ENCODE measurements at places on chromosomes 1 and 21.

GRCh38 chr1:205588636-205589035 lies 43.2 kb downstream of the ELK4 start:
- no peak for DNase-seq

GRCh38 chr21:30329203-30329875 lies 8.2 kb downstream of the KRTAP27-1 start:
- no peak for DNase-seq

DNA sequence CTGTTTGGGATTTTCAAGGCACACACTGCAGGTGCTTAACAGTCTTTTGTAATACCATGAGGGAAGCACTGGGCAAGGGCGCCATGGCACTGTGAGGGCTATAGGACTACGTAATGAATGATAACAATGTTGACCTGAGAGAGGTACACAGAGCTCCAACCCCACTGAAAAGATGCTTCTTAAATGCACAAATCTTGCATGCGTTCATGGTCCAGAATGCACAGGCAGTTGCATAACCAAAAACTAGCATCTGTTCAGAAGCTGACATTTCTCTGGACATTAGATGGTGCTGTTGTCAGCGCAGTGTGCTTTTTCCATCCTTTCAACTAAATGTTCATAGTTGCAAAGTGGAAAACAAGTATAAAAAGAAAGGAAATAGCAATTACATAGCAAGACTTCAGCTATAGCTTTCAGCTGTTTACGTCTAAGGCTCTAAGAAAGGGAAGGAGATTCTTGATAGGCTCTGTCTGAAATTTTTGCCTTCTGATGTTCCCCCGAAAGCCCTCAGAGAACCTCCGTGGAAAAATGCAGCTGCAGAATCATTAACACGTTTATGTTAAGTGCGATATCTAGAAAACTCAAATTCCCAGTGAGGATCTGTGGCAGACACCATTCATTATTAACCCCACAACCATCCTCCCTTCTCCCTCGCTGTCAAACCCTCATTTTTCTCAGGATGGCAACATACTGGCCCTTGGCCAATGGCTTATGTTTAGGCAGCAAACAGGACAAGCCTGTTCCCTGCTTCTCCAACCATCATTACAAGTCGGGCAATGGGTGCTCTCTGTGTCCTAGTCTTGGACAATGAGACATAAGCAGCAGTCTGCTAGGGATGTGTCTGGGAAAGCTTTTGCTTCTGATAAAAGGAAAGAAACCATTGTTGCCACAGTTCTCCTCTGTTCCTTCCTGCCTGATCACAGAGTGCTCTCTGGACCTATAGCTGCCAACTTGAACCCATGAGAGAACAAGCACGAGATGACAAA lies 8.2 kb upstream of the TARBP1 start:
- DNase-seq: no peak

GRCh38 chr21:37165586-37165985 lies 92.5 kb downstream of the TTC3 start:
- no peak for DNase-seq

DNA sequence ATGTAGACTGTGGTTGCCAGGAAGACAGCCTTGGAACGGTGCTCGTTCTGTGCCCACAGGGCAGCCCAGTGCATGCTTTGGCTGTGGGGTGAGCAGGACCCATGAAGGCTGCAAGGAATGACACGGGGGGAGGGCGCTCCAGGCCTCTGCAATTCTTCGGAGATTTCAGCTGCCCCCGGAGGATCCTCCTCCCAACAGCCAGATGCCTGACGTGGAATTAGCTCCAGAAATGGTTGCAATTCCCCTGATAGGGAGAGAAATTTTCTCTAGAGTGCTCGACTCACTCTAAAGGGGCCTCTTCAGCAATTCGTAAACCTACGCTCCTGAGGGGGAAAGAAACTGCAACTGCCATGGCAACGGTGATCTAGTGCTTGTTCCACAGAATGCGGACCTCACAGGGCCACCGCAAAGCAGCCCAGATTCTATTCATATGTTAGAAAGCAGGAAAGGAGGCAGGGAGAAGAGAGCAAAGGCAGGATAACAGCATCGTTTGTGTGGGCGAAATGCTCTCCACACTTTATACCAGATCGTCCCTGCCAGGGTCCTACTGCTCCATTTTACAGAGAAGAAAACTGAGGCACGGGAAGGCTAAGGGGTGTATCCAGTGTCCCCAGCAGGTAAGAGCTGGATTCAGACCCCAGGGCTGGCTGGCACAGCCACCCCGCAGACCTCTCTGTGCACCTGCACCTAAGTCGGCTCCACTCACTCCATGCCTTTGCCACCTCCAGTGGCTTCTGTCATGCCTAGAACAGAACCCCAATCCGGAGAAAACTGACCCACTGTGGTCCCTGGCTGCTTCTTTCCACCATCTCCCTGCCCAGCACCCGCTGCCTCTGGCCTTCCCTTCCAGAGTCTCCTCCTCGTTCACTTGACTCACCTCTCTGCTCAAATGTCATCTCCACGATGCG lies 11.9 kb upstream of the PDE9A start:
- no peak for DNase-seq

- no peak for DNase-seq
Measured at GRCh38 chr1:57772580-57773195, 348.8 kb upstream of the DAB1 start.

GRCh38 chr1:4319496-4319895 lies 334.9 kb upstream of the AJAP1 start:
- no peak for DNase-seq

GRCh38 chr1:232571523-232571922 lies 58.4 kb downstream of the SIPA1L2 start:
- DNase-seq: no peak

GRCh38 chr21:38918607-38919346 lies 113.0 kb downstream of the ETS2 start:
- DNase-seq: no peak

- DNase-seq: no peak
Measured at GRCh38 chr1:168396940-168397684, 116.4 kb downstream of the TBX19 start.

- no peak for DNase-seq
Measured at GRCh38 chr1:26357121-26357602, 3.2 kb upstream of the CRYBG2 start.

- no peak for DNase-seq
Measured at GRCh38 chr1:110525249-110525595, 6.2 kb upstream of the KCNA10 start.

DNA sequence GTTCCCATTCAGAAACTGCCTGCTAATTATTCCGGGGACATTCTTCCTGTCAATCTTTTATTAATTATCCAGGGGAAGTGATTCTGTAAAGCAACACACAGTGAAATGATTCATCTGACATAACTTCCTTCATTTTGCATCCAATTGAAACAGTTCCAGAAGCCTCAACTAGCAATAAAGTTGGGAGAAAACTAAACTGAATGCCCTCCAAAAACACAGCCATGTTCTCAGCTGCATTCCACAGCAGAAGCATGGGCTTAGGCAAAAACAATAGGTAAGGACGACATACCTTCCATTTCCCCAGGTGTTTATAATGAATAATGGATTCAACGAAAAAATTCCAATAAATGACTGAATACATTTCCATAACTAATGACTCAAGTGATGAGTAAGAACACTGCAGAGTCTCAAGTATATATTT lies 36.9 kb upstream of the TARBP1 start:
- no peak for DNase-seq

GRCh38 chr1:212624976-212625501 lies 16.5 kb downstream of the ATF3 start:
- no peak for DNase-seq

- DNase-seq: peak; percentile 3
Measured at GRCh38 chr21:42534421-42535378, 21.0 kb downstream of the SLC37A1 start.

- no peak for DNase-seq
Measured at GRCh38 chr1:26996024-26996423, 2.5 kb downstream of the TRNP1 start.

- no peak for DNase-seq
Measured at GRCh38 chr1:56436912-56437417, 142.4 kb downstream of the PLPP3 start.

GRCh38 chr1:182628657-182629056 lies 24.5 kb upstream of the RGS16 start:
- DNase-seq: no peak

GRCh38 chr1:20719261-20719660 lies 1.5 kb upstream of the KIF17 start:
- no peak for DNase-seq

- DNase-seq: no peak
Measured at GRCh38 chr1:201885531-201886075, 3.1 kb upstream of the SHISA4 start.

DNA sequence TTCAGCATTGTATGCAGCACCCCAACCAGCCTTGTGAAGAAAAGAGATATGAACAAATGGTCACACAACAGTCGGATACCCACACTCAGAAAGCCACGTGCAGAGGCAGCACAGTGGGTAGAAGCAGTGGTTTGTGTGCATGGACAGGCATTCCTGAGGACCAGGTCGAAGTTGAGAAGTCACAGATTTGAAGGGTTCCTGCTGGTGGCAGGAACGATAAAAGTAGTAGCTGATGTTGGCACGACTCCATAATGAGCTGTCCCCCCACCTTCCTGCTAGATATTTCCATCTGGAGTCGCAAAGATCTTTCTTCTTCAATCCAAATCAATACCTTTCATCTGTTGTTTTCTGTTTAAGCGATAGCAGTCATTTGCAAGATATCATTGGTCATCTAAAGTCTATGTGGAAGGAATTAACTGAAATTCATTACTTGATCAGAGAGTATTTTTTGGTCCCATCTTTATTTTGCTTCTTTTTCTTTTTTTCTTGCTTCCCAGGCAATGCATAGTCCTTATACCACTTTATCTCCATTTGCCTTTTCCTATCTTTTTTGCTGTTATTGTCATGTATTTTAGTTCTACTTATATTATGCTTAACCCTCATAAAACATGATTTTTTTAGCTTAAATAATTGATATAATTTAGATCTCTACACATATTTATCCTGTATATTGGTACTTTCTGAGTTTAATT lies 176.4 kb downstream of the DHRS3 start:
- no peak for DNase-seq

- no peak for DNase-seq
Measured at GRCh38 chr1:157558119-157558518, 5.8 kb upstream of the FCRL5 start.

- DNase-seq: no peak
Measured at GRCh38 chr1:223702735-223703667, 9.3 kb upstream of the CAPN2 start.

GRCh38 chr1:208158640-208159554 lies 85.3 kb downstream of the PLXNA2 start:
- DNase-seq: no peak

DNA sequence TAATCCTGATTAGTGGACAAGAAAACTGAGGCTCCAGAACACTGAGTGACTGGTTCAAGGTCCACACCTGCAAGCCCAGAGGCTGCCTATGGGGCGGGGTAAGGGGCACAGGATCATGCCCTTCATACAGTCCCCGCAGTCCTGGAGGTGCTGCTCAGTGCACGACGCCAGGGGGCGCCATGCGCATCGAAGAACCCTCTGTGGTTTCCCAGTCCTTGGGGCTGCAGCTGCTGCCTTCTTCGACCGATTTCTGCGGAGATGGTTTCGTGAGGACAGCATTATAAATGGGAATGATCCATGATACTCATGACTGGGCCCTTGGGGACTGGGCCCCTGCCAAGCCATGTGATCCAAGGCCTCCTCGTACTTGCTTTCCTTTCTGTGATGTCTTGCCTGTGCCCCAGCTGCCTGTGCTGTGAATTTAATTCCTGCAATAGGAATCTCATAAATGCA lies 37.1 kb upstream of the ARHGEF10L start:
- DNase-seq: no peak

DNA sequence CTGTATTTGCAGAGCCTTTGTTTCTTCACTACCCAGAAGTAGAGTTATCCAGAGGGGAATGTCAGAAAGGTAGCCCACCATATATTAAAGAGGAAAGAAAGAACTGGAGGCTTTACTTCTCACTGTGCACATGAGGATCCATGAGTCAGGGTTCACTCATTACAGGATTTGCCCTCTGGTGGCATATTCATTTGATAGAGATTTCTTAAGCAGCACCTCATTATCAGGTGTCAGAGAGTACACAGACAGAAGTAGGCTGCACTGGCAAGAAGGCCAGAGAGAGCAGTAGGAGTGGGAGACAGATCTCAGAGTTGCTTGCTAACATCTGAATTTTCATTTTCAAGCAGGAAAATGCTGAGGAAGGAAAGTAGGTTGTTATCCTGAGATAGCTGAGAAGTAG lies 123.8 kb downstream of the PIK3R3 start:
- DNase-seq: no peak

- DNase-seq: no peak
Measured at GRCh38 chr1:21622466-21623315, 46.5 kb downstream of the RAP1GAP start.

GRCh38 chr1:168121401-168122011 lies 15.2 kb downstream of the GPR161 start:
- DNase-seq: no peak

- DNase-seq: no peak
Measured at GRCh38 chr1:234743791-234744611, 134.0 kb upstream of the IRF2BP2 start.

DNA sequence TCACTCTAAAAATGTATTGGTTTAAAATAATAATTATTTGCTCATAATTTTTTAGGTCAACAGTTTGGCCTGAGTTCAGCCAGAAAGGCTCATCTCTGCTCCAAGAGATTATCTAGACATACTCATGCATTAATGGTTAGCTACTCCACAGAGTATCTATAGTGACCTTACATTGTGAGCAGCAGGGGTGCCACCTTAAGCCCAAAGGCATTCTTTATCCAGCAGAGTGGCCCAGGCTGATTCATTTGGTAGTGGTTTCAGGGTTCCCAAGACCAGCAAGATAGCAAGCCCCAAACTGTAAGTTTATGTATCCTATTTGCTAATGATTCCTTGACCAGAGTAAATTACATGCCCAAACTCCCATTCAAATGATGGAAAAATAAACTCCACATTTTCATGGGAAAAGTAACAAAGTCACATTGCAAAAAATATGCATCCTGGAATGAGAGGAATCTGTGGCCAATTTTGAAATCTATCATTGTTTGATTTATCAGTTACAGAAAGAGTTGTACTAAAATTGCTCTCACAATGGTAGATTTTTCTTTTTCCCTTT lies 182.6 kb upstream of the KCNK2 start:
- DNase-seq: no peak

GRCh38 chr1:235953801-235954200 lies 87.1 kb upstream of the LYST start:
- DNase-seq: no peak

Measured in NCI-H2081 treated with DMSO at 0.1 percent for 48 hours (cell line).